ENCODE measurements at places on chromosomes 5 and 9. TPM values are rescaled to one million over a fixed set of nuclear protein-coding genes. Genes with fewer than 3 reads are reported as not detected.

The LECT2 gene
- total RNA-seq: not detected

The GABRB2 gene
- 0.73 TPM for total RNA-seq

The ESM1 gene
- total RNA-seq: not detected

The CFAP157 gene
- total RNA-seq: 0.14 TPM

The CAMK2A gene
- total RNA-seq: 18.3 TPM

The CNTNAP3 gene
- total RNA-seq: 2.8 TPM

The PCDHB10 gene
- total RNA-seq: 2.2 TPM

The HAVCR1 gene
- not detected for total RNA-seq

- DNase-seq: no peak
These were observed 595 bp upstream of the GRHPR start for GRCh38 chr9:37421914-37422288.

DNA sequence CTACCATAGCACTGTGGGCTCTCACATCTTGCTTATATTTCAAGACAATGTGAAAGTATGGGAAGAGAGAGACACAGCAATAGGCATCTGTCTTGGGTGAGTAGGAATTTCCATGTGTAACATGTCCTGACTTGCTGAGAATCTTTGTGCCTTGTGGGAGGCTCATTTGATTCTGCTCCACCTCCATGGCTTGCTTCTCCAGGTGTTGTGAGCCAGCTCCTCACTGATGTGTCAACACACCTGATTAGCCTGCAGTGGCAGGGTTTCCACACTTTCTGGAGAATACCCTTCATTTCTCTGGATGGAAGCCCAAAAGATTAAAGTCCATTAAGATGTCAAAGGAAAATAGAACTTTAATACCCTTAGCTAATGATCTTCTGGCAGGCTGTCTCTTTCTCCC lies 613.6 kb downstream of the ZNF608 start:
- no peak for DNase-seq

DNA sequence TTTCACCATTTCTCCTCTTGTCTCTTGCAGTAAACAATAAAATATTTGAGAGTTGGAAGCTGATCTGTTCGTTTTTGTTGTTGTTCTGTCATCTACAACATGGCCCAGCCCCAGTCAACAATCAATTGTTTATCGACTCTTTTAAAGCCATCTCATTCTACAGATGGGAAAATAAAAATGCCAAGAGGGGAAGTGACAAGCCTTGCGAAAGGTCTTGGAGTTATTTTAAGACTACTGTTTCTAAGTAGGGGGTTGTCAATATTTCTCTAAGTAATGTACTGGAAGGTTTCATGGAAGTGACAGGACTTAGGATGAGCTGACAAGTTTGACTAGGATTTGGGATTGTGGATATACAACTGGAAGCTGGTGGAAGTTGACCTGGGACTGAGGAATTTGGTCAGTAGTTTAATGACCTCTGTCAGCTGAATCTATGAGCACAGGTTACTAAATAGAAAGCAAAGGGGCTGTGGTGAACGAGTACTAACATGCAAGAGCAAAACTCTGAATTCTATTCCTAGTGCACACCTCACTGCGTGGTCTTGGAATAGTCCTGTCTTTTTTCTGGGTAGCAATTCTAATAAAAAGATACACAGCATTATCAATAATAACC lies 57.5 kb upstream of the ADRB2 start:
- DNase-seq: no peak

GRCh38 chr5:76415855-76416254 lies 12.8 kb downstream of the IQGAP2 start:
- DNase-seq: no peak

GRCh38 chr9:99103901-99104458 lies 933 bp upstream of the TGFBR1 start:
- peak; percentile 62 for DNase-seq

- DNase-seq: no peak
These were observed 128.8 kb downstream of the OLFM1 start for GRCh38 chr9:135216236-135216635.

DNA sequence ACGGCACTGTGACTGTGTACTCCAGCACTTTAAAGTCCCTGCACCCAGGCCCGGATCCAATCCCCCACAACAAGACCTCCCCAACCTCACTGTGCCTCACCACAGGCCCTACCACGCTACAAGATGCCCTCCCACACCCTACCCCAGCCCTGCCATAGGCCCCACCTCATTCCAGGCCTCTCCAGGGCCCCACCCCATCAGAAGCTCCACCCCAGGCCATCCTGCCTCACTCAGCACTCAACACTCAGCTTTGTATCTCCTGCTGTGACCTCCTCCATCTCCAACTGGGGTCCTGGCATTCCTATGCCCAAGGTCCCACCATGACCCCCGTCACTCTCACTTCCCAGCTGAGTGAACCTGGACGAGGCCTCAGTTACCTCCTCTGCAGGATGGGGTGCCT lies 38.8 kb downstream of the BARX1 start:
- DNase-seq: no peak

- DNase-seq: peak; percentile 34
These were observed 23.7 kb upstream of the ANKH start for GRCh38 chr5:14895301-14895700.

GRCh38 chr5:56155992-56156584 lies 77.0 kb downstream of the ANKRD55 start:
- no peak for DNase-seq

DNA sequence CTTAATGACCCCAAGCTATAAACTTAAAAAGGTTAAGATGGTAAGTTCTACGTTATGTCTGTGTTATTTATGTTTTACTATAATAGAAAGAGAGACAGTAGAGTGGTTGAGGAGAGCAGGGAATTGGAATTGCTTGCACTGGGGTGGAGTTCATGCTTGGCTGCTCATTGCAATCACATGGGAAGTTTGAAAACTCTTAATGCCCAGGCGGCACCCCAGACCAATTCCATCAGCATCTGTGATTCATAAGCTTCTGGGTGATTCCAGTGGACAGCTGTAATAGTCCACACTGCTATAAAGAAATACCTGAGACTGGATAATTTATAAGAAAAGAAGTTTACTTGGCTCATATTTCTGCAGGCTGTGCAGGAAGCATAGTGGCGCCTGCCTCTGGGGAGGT lies 323.9 kb upstream of the MSX2 start:
- no peak for DNase-seq

DNA sequence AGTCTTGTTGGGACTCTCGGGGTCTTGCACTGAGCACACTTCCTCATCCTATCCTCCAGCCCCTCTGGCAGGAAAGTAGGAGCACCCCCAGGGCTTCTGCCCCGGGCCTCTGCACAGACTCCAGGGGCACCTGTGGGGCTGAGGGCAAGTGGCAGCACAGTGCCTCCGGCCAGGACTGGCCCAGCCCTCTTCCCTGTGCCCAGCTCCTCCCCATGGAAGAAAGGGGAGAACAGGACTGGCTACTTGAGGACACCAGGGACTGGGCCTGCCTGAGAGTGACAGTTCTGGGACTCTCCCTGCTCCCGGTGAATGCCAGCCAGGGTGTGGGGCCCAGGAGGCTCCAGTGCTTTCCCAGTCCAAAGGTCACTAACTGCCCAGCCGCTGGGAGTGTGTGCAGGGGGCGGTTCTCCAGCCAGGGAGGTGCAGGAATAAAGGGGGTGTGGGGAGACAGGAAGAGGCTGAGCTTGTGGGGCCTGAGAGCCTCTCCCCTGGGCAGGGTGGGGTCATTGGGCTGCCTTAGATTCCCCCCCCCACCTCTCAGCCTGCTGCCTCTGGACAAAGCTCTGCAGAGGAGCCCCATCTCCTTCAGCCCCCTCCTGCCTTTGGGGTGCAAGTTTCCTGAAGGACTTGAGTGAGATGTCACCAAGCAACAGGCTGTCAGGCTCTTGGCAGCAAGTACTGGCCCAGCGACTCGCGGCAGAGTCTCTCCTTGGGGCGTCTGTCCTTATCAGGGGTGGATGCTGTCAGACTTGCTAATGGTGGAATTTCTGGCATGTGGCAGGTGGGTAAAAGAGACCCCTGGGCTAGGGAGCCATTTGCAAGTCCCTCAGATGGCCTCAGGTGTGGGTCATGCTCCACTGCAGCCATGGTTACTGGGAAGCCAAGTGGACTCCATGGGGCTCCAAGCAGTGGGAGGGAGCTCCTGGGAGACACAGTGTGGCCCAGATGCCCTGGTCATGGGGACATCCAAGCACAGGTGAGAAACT lies 19.1 kb upstream of the JADE2 start:
- peak; percentile 92 for DNase-seq

DNA sequence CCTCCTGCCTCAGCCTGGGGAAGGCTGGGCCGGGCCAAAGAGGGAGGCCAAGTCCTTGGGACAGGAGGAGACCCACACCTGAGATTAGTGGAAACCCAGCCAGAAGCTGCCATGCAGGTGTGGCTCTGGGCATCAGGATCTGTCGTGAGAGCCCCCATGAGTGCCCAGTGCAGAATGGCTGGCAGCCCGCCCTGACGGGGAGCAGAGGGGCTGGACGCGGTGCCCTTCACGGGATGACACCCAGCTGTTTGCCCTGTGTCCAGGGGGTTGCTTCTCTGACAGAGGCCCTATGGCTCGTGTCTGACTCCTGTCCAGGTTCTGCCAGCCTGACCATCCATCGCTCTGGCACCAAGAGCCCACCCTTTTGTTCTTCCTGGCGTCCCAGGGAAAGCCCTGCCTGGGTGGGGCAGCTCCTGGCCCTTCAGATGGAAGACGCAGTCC lies 8.5 kb downstream of the DIPK1B start:
- no peak for DNase-seq

- no peak for DNase-seq
These were observed 357.4 kb downstream of the MLLT3 start for GRCh38 chr9:20264896-20265295.

DNA sequence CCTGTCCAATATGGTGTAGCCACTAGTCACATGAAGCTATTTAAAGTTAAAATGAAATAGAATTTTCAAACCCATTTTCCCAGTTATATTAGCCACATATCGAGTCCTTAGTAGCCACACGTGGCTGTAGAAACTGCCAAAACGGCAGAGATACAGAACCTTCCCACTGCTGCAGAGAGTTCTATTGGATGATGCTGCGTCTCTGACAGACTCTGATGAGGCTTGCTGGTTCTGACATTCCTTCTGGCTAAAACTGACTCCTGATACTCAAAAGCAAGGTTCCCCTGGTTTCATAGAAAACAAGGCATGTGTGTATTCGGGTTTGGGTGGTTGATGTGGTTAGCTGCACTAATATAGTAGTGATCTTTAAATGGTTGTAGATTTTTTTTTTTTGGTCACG lies 91.5 kb downstream of the TLE4 start:
- no peak for DNase-seq

DNA sequence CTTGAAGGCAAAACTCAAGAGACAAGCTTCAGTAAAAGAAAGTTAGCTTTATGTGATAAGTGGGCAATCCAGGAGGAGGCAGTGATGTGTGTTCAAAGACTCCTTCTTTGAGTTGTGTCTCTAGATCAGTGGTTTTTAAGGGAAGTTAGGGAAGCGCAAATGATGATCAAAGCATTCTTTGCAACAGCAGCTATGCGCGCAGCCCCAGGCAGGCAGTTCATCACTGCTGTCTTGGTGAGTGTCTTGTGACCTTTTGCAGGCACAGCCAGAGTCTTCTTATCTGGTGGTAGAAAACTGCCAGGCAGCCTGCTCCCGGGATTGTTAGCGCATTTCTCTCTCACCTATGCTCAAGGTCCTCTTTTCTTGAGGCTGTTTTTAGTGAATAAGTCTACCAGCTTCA lies 40.3 kb upstream of the CLK4 start:
- DNase-seq: no peak

- DNase-seq: no peak
These were observed 829.4 kb downstream of the CDH12 start for GRCh38 chr5:22023784-22024183.

DNA sequence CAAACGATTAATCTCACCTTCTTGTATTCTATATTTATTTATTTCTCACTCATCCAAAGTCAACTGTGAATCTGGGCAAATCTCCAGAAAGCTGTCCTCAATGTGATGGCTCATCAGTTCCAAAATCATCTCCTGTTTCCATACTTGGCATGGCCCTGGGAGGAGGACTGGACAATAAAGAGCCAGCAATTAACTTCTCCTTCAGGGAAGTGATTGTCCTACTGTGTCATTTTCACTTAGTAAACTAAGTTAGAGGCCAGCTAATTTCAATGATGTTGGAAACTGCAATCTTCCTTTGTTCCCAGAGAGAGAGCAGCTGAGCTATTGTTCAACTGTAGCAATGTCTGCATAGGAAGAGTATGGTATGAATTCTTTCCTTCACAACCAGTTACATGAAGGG lies 17.5 kb downstream of the CDH12 start:
- no peak for DNase-seq

- DNase-seq: peak; percentile 89
These were observed 394.3 kb downstream of the GADD45G start for GRCh38 chr9:89999176-89999533.

DNA sequence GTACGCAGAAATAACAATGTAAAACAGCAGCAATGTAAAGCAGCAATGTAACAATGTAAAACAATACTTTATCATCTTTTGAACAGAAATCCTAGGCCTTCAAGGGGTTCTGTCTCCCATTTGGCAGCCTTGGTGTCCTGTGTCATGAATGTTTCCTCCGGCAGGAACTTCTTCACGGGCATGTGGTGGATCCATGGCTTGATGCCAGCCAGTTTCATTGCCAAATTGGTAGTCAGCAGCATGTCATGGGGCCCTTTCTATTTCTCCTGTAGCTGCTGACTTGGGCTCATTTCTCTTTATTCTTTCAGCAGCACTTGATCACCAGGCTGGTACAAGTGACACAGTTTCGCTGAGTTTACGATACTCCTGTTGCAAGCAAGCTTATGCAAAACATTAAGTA lies 275.3 kb downstream of the HTR1A start:
- peak; percentile 22 for DNase-seq

DNA sequence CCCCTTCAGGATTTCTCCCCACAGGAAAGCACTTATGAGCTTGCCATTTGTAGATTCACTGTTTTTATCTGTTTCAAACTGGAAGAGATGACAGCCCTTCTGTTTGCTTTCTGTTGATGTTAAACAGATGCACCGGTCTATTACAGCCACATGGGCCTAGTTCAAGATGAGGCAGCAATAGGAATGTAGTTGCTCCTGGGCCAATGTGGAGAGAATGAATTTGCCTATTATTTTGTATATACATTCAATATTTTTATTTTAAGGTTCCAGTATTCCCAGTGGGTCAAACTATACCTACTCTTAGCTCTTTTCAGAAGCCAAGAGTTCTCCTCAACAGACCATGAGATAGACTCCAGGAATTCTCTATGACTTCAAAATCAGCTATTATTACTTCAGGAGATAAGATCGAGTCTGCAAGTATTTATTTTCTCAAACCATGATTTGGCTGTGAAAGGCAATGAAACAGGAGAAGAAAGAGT lies 461.6 kb downstream of the RASEF start:
- DNase-seq: no peak
